ENCODE measurements at places on chromosomes 12 and 14. TPM values are rescaled to one million over a fixed set of nuclear protein-coding genes. Genes with fewer than 3 reads are reported as not detected.

DNA sequence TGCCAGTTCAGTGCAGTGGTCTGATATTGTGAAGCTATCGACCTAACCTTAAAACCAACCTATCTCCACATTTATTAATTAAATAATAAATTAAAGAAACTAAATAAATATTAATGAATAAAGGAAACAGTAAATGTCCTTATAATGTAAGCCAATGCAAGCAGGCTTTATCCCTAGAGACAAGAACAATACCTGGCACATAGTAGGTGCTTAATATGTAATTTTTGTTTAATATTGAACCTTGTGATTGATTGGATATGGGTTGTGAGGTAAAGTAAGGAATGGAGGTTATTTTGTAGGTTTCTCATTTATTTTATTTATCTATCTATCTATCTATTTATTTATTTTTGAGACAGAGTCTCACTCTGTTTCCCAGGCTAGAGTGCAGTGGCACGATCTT is 7.8 kb upstream of the TUBA1B start:
- H3K4me1 ChIP-seq, result no peaks in the 10 kb centered on the region
- H3K36me3 ChIP-seq, result peaks cover 2% of the 10 kb centered on the region
- no peak for DNase-seq
- no peak overlapping the region for H3K27ac ChIP-seq
- H3K4me3 ChIP-seq, result no peak overlapping the region

- H3K27me3 ChIP-seq, result no peaks in the 10 kb centered on the region
- peak; percentile 75 for DNase-seq
- H3K4me3 ChIP-seq, result no peak overlapping the region
- H3K4me1 ChIP-seq, result peaks cover 18% of the 10 kb centered on the region
- peak overlapping the region; percentile 82 for H3K27ac ChIP-seq
Observed at GRCh38 chr14:77076113-77076631, 21.9 kb upstream of the CIPC start.

DNA sequence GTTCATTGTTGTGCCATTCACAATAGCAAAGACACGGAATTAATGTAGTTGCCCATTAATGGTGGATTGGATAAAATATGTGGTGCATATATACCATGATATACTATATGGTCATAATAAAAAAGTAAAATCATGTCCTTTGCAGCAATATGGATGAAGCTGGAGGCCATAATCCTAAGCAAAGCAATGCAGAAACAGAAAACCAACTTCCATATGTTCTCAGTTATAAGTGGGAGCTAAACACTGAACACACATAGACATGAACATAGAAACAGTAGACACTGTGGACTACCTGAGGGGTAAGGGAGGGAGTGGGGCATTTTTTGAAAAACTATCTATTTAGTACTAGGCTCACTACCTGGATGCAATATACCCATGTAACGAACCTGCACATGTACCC is 3.0 kb upstream of the ERP27 start:
- no peaks in the 10 kb centered on the region for H3K4me1 ChIP-seq
- no peak for DNase-seq
- H3K36me3 ChIP-seq, result no peaks in the 10 kb centered on the region
- H3K27ac ChIP-seq, result no peak overlapping the region
- no peaks in the 10 kb centered on the region for H3K27me3 ChIP-seq

Gene SDR9C7
- 0.24 TPM for polyA plus RNA-seq

Gene TMEM121
- polyA plus RNA-seq, result 3.4 TPM

Gene TMEM260
- 8.0 TPM for polyA plus RNA-seq

Gene KRT2
- not detected for polyA plus RNA-seq

Gene CCDC197
- polyA plus RNA-seq, result not detected

Measured in muscle of leg (tissue), 16 donors.